ENCODE measurements at places on chromosomes 16 and 17.

DNA sequence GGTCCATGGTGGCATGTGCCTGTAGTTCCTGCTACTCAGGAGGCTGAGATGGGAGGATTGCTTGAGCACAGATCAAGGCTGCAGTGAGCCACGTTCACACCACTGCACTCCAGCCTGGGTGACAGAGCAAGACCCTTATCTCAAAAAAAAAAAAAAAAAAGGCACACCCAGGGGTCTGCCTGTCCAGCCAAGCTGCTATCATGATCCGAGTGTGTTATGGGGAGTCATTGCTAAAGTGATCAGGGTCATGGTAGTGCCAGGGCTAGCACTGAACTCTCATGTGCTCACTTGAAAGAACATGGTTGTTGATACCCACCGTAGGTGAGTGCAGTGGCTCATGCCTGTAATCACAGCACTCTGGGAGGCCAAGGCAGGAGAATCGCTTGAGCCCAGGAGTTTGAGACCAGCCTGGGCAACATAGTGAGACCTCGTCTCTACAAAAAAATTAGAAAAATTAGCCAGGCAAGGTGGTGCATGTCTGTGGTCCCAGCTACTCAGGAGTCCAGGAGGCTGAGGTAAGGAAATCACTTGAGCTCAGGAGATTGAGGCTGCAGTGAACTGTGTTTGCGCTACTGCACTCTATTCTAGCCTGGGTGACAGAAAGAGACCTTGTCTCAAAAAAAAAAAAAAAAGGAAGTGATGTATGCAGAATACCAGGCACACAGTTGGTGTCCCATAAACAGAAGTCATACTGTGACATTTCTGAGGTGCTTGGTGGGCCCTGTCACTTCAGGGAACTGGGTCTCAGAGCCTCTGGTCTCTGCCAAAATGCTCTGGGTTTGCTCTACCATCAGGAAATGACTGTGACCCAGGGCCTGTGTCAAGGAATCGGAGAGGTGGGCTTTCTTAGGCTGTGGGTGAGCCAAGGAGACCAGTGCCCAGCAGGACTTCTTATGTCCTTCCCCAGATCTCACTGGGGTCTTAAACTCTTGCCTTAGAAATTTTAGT lies 2.2 kb downstream of the PRM1 start:
- no peak for DNase-seq

- no peak for DNase-seq
Observed at GRCh38 chr16:15575293-15576049, 67.5 kb downstream of the MARF1 start.

- DNase-seq: no peak
Observed at GRCh38 chr17:21548236-21548635, 144.1 kb upstream of the KCNJ18 start.

GRCh38 chr17:76529224-76530094 lies 8.1 kb downstream of the CYGB start:
- DNase-seq: no peak

DNA sequence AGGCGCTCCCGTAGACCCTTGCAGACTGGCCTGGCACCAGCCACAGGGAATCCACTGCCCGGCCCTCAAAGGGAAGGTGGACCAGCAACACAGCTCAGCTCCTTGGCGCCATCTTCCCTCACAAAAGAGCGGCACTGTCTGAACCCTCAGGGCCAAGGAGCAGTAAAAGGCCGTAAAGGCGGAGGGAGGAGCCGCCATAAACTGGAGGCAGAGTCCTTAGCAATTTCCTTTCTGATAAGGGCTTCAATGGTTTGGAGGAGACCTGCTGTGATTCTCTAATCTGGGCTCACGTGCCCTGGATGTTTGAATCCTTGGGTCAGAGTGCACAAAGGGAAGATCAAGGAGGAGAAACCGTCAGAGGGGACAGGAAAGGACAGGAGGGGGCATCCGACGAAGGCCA lies 15.5 kb upstream of the AXIN2 start:
- no peak for DNase-seq

DNA sequence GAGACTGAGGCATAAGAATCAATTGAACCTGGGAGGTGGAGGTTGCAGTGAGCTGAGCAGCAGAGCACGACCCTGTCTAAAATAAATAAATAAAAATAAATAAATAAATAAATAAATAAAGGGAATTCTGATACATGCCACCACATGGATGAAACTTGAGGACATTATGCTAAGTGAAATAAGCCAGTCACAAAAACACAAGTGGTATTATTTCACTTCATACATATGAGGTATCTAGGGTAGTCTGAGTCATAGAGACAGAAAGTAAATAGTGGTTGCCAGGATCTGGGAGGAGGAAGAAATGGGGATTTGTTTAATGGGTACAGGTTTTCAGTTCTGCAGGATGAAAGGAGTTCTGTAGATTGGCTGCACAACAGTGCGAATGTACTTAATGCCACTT lies 16.3 kb downstream of the PIPOX start:
- no peak for DNase-seq

GRCh38 chr17:36911001-36911400 lies 26.3 kb upstream of the LHX1 start:
- DNase-seq: no peak

- peak; percentile 83 for DNase-seq
Observed at GRCh38 chr16:89167425-89167941, 4.1 kb upstream of the CDH15 start.

GRCh38 chr16:27328937-27329336 lies 15.2 kb downstream of the IL4R start:
- DNase-seq: no peak

DNA sequence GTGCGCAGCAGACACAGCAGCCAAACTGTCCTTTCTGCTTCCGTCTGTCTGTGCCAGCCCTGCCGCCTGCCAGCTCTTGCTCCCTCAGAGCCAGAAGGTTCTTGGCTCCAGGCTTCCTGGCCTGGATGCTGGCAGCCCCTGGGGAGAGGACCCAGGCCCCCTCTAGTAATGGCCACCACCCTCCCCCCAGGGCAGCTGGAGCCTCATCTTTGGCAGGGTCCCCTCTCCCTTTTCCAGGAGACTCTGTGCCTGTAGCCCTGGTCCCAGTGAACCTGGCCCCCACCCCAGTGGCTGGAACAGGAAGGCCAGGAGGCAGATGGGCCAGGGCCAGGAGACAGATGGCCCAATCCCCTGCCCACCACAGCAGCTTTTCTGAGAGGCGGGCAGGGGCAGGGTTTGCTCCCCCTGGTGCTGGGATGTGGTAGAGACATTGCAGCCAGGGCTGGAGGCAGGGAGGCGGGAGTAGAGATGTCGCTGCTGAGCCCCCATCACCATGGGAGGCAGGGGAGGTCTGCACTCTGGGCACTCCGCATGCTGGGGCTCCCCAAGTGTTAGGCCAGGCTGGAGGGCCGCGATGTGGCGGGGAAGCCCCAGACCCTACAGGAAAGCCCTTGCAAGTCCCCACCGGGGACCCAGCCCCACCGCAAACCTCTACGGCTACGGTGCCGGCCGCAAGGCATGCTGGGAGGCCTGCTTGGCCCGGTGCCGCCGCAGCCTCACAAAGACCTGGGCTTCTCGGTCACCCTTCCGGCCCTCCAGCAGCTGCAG lies 16.7 kb downstream of the UNC13D start:
- DNase-seq: no peak

GRCh38 chr17:50721194-50722010 lies 2.0 kb downstream of the LUC7L3 start:
- no peak for DNase-seq

- no peak for DNase-seq
Observed at GRCh38 chr16:53792161-53792951, 88.4 kb downstream of the FTO start.

GRCh38 chr16:67278773-67279295 lies 498 bp upstream of the PLEKHG4 start:
- peak; percentile 19 for DNase-seq

GRCh38 chr16:68075980-68076379 lies 9.2 kb upstream of the NFATC3 start:
- no peak for DNase-seq

GRCh38 chr17:8658810-8659209 lies 28.3 kb upstream of the MYH10 start:
- no peak for DNase-seq

- DNase-seq: no peak
Observed at GRCh38 chr17:45103269-45103795, 29.0 kb downstream of the PLCD3 start.

- no peak for DNase-seq
Observed at GRCh38 chr17:66018786-66019185, 173.1 kb downstream of the CEP112 start.

- DNase-seq: no peak
Observed at GRCh38 chr16:78211020-78211599, 111.7 kb downstream of the WWOX start.

GRCh38 chr16:55437625-55438024 lies 41.4 kb upstream of the MMP2 start:
- DNase-seq: no peak

DNA sequence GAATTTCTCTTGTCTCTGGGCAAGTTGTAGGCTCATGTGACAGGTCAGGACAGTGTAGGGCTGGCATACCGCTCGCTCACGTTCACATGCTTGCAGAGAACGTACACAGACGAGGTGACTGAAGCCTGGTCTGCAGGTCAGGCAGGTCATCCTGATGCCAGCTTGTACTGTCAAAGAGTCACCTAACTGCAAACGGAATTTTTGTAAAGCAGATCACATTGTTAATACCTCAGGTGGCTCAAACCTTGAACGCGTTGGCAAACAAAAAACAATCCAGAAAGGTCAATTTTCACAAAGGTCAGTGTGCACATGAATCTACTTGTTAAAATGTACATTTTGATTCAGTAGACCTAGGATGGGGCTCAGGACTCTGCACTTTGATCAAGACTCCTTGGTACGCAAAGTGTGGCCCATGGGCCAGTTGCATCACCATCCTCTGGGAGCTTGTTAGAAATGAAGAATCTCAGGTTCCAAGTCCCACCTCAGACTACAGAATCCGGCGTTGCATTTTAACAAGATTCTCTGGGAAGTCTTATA lies 28.6 kb downstream of the ANKRD40 start:
- DNase-seq: no peak

- no peak for DNase-seq
Observed at GRCh38 chr17:62895320-62896301, 70.4 kb upstream of the TANC2 start.

DNA sequence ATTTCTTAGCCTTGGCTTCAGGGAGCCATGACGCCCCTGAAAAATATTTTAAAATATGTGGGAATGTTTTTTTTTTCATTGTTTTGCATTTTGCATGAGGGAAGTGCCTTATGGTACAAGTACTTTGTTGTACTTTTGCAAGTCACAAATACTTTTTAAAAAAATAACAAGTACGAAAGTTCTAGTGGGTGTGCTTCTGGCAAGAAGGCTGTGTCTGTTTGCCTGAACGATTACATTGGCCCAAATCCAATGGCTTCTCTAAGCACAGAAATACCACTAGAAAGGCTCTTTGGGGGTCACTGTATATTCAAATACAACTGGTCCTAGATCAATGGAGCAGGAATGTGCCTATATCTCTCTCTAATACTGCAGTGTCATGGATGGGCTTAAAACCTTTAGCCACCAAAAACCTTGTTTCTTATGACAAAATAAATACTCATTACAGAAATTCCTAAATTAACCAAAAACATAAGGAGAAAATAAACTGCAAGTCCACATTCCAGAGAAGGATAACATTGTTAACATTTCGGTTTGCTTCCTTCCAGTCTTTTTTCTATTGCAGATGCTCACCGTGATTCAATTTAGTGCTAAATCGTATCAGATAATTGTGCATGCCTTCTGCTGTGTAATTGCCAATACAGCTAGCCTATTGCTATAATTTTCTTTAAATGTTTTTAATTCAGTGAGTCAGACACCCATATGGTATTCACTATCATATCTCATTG lies 97.4 kb downstream of the VAT1L start:
- no peak for DNase-seq

GRCh38 chr16:49012961-49013726 lies 268.5 kb downstream of the CBLN1 start:
- DNase-seq: no peak

DNA sequence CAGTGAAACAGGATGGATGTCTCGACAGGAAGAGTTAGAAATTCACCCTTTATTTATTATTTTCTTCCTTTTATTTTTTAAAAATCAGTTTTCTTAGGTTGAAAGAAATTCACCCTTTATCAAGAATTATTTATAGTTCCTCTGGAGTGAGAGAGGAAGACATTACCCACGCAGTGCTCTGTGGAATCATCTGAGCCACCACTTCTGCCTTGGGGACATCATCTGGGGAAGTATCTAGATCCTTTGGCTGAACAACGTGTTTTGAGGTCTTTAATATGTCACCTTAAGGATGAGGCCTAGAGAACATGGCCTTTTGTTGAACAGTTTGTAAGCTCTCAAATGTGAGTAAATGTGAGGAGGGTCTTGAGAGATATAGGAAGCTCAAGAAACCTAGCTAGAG lies 183.3 kb downstream of the UTP18 start:
- DNase-seq: no peak

DNA sequence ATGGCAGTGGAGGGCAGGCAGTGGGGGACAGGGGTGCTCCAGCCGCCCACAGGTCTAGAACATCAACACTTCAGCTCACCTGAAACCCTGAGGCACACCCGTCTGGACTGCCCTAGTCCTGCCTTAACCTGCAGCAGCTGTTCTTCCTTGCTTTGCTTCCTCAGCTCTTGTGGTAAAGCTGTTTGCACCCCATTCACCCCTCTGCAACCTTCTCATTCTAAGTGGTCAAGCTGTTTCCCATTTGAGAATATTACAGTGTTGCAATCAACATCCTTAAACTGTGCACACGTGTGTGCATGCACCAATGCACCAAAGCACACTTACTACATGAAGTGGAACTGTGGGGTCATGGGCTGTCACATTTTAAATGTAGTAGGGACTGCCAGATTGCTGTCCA lies 32.4 kb downstream of the SCNN1B start:
- no peak for DNase-seq

GRCh38 chr16:80120899-80121521 lies 419.8 kb upstream of the DYNLRB2 start:
- DNase-seq: no peak

DNA sequence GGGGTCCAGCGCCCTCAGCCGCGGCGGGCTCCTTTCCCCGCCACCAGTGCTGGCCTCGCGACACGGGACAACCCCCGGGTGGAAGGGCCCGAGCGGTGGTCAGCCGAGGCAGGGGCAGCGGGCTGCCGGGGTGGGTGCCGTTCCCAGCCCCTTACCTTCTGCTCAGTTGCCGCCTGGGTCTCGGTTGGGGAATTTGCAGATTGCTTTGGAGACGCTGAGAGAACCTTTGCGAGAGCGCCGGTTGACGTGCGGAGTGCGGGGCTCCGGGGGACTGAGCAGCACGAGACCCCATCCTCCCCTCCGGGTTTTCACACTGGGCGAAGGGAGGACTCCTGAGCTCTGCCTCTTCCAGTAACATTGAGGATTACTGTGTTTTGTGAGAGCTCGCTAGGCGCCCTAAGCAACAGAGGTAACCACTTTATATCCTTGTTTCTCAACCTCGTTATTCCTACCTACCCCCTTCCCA lies 381 bp downstream of the CTNS start:
- no peak for DNase-seq

- DNase-seq: no peak
Observed at GRCh38 chr17:45031231-45032173, 19.9 kb downstream of the DCAKD start.

- DNase-seq: no peak
Observed at GRCh38 chr16:89123831-89124100, 30.1 kb downstream of the ACSF3 start.

DNA sequence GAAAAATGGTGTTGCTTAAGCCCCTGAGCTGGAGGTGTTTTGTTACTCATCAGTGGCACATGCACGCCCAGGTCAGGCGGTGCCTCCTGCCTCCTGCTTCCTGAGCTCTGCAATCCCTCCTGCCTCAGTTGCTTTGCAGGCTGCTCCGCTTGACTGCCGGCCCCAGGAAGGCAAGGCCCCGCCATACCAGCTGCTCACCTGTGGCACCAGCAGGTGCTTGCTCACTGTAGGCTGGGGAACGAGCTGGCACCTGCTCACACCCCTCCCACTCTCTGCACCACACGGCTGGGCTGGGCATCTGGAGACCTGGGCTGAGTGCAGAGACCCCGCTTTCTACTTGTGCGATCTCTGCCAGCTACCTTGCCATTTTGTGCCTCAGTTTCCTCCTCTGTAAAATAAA lies 200.2 kb downstream of the RBFOX3 start:
- DNase-seq: no peak
